ENCODE measurements at places on chromosomes 7 and 10. TPM values are rescaled to one million over a fixed set of nuclear protein-coding genes. Genes with fewer than 3 reads are reported as not detected.

MAD1L1 gene
- total RNA-seq = 41.0 TPM

- DNase-seq = peak; percentile 72
Measured at GRCh38 chr7:111588065-111588433, 25.8 kb upstream of the IMMP2L start.

GRCh38 chr10:119084896-119085295, 4.3 kb upstream of the EIF3A start:
- DNase-seq = no peak

DNA sequence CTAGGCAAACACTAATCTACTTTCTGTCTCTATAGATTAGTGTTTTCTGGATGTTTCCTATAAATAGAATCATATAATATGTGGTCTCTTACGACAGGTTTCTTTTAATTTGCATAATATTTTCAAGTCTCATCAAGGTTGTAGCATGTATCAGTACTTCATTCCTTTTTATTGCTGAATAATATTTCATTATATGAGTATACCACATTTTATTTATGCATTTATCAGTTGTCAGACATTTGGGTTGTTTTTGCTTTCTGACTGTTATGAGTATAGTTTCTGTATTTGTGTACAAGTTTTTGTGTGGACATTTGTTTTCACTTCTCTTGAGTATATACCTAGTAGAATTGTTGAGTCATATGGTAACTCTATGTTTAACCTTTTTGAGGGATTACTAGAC, 48.2 kb downstream of the SHOC2 start:
- DNase-seq = no peak

DNA sequence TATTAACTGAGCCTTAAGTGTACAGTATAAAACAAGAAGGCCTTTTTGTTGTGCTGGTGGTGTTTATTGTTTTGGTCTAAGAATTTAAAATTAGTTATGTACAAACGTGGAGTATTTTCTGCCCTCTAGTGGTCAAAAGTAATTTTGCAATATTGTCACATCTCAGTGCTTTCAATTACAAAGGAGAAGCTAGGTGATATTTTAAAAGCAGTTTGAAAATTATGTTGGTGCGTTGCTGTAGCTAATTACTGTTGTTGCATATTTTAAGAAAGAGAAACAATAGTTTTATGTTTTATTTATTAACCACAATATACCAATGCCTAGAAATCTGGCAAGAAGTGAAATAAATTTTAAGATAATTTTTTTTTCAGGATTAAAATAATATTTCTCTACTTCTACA, 11.4 kb downstream of the NPVF start:
- peak; percentile 60 for DNase-seq
